COR-L47 (cell line): ENCODE measurements at places on chromosomes 6 and 20.

GRCh38 chr20:58711266-58712051 is 18.9 kb downstream of the NPEPL1 start:
- no peak for DNase-seq

DNA sequence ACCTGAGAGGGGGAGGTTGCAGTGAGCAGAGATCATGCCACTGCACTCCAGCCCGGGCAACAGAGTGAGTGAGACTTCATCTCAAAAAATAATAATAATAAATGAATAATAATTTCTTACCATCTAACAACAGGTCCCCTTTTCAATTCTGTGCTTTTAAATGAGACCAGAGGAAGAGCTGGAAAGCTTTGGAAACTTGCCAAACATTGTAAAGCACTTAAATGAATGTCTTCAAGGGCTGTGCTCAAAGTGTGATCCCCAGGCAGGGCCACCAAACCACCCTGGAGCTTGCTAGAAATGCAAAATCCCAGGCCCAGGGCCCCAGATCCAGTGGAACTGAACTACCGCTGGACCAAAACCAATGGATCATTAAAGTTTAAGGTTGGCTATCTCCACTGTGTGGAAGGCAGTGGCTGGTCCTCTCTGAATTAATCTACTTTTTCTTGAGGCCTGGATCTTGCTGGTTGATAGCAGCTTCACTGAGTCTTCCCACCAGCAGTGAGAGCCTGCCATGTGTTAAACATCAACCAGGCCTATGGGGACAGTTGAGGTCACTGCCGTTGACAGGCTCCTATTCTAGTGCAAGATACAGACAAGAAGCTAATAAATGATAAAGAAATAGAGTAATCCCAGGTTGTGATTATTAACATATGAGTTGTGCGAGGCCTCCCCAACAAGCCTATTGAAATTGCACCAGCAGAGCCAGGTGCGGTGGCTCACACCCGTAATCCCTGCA is 23.7 kb upstream of the TFAP2C start:
- no peak for DNase-seq

DNA sequence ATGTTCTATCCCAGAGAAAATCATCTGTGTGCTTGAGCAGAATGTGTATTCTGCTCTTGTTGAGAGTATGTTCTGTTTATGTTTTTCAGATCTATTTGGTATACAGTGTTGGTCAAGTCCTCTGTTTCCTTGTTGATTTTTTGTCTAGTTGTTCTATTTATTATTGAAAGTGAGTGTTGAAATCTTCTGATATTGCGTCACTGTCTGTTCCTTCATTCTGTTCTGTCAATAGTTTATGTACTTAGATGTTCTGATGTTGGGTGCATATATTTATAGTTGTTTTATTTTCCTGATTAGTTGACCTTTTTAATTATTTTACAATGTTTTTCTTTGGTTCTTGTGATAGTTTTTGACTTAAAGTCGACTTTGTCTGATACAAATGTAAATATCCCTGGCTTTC is 458.7 kb upstream of the HSF2 start:
- no peak for DNase-seq

DNA sequence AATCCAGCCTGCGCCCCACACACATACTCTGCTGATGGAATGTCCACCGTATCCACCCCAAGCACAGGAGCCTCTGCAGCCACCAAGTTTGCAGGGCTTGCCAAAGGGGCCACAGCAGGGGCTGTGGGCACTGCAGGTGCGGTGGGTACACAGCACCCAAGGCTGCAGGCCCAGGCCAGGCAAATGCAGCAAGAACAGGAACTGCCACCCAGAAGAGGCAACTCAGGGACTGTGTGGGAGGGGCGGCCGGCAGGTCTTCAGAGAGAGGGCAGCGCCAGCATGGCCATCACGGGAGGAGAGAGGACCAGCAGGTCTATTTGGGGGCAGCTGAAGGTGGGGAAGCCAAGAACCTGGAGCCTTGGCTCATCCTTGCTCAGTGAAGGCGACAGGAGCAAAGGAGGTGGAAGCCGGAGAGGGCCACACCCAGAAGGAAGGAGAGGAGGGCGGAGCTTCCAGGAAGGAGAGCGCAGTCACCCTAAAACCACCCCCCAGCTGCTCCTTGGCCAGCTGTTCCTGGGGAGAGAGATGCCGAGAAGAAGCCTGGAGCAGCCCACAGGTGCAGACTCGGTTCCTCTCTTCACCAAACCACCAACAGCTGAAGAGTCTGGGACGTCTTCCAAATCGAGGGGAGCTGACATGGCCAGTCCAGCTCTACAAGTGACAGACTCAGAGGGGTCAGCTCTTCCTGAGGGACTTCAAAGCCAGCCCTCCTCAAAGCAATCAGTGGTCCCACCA is 265.1 kb upstream of the CDYL start:
- DNase-seq = no peak

- DNase-seq = no peak
Measured at GRCh38 chr20:57654998-57655808, 35.0 kb upstream of the ZBP1 start.

GRCh38 chr6:1763404-1763803 is 153.7 kb downstream of the FOXC1 start:
- no peak for DNase-seq

DNA sequence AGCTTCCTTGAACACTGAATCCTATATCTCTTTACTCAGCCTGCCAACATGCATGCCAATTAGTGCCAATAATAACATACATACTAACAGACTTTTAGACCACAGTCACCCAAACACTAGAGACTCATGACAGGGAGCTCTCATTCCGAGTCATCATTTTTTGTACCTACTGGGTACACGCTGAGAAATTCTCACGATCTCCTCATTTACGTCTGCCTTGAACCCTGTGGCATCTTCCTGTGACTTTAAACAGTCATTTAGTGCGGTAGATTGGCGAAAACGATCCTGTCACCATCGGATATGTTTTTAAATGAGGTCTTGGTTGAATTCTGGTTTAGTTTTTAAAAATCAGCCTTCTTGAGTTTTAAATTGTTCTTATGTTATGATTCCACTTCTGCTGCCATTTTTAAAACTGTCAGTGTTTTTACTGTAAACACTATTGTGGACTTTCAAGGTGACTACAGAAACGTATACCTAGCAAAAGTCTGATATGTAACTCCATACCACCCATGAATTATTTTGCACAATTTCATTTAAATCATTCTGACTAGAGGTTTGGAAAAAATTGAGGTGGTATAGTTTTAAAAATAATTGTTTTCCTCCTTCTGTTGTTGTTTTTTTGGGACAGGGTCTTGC is 275.4 kb downstream of the TSHZ2 start:
- no peak for DNase-seq
